ENCODE measurements at places on chromosomes 12 and 14. TPM values are rescaled to one million over a fixed set of nuclear protein-coding genes. Genes with fewer than 3 reads are reported as not detected.

CTSG gene
- total RNA-seq: not detected

FAM90A1 gene
- not detected for total RNA-seq

P2RX2 gene
- total RNA-seq: not detected

GLIPR1L1 gene
- total RNA-seq: not detected

OTOGL gene
- total RNA-seq: 0.73 TPM

PPP1R12A gene
- 80.8 TPM for total RNA-seq

TMTC1 gene
- 4.4 TPM for total RNA-seq

NANOG gene
- not detected for total RNA-seq

ACACB gene
- total RNA-seq: 10.1 TPM

DNA sequence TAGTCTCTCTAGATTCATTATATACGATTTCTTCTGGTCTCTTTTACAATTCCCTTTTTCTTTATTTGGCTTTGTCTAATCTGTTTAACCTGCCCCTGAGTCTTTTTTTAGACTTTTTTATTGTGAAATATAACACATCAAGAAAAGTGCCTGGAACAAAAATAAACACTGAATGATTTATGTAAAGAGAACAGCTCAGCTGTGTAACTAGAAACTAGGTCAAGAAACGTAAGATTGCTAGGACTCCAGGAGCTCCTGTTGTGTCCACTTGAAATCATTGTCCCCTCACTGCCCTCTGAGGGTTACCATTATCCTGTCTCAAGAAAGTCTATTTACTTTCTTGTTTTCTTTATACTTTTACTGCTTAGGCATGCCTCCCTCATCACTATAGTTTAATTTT, 23.1 kb downstream of the EXD2 start:
- no peak for DNase-seq

DNA sequence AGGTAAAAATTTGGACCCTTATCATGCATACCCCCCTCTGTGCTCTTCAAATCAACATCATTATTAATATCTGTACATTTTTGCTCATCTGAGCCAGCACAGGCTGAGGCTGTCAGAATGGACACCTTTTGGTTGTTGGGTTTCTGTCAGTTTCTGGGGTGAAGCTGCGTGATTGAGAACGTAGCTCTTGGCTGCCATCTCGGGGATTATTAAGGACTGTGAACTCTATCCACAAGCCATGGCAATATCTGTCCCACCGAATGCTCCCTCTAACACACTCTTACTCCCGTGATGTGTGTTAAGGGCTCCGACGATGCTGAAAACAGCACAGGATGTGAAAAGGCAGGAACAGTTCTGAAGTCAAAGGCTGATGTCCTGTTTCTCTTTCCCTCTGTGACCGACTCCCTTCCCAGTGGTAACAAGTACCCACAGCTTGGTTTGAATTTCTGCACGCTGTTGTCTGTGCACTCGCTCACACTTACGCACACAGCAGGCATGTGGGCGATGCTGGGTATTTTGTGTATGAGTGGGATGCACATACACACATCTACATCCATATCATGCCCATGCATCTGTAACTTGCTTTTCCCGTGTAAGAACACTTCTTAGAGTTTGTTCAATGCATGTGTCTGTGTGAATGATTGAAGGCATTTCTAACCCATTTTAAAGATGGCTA, 405.6 kb downstream of the TMEM121 start:
- DNase-seq: no peak

DNA sequence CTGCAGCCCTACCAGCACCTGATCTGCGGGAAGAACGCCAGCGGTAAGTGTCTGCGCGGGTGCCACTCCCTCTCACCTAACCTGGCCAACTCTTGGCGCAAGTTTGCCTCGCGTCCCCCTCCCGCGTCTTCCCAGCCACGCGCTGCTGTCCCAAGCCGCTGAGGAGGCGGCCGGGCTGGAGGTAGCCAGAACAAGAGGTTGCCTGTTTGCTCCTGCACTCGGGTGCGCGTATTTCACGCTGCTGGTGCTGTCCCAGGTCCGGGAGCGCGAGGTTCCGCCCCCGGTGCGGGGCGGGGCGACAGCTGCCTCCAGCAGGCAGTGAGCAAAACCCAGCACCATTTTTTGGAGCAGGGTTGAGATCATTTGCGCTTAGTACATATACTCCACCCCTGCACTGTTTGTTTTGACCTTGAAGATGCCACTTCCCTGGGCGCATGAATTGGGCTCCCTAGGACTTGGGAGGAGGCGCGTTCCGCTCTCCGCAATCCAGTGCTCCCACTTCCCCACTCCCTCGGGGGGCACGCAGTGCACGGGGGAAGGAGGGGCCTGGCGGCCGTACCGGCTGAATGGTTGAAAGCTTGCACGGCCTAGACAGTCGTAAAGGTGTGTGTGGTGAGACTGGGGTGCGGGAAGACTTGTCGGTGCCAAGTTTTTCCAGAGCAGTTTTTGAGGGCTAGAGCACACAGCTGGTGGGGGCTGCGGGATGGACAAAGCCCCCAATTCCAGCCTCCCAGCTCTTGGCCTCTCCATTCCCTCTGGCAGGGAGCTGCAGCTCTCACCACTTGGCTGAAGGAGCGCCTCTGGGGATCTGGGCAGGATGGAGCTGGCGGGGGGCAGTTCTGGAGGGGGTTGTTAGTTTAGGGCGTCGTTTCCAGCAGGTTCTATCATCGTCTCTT, 226.9 kb upstream of the CRY1 start:
- DNase-seq: peak; percentile 79

DNA sequence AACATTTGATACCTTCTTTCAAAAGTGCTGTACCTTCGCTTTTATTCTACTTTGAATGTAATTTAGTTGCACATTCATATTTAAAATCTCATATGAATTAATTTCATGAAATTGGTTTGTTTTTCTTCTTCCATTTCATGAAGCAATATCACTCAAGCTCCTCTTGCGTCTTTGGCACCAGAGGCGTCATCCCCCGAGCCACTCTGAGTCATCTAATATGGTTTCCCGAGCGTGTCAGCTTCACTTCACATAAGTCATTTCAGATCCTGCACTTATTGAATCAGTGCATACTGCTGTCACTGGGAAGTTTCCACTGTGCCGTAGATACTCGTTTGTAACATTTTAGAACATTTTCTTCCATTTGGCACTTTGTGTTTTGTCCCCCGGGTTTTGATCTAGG, 105.6 kb downstream of the SLC25A47 start:
- peak; percentile 63 for DNase-seq

DNA sequence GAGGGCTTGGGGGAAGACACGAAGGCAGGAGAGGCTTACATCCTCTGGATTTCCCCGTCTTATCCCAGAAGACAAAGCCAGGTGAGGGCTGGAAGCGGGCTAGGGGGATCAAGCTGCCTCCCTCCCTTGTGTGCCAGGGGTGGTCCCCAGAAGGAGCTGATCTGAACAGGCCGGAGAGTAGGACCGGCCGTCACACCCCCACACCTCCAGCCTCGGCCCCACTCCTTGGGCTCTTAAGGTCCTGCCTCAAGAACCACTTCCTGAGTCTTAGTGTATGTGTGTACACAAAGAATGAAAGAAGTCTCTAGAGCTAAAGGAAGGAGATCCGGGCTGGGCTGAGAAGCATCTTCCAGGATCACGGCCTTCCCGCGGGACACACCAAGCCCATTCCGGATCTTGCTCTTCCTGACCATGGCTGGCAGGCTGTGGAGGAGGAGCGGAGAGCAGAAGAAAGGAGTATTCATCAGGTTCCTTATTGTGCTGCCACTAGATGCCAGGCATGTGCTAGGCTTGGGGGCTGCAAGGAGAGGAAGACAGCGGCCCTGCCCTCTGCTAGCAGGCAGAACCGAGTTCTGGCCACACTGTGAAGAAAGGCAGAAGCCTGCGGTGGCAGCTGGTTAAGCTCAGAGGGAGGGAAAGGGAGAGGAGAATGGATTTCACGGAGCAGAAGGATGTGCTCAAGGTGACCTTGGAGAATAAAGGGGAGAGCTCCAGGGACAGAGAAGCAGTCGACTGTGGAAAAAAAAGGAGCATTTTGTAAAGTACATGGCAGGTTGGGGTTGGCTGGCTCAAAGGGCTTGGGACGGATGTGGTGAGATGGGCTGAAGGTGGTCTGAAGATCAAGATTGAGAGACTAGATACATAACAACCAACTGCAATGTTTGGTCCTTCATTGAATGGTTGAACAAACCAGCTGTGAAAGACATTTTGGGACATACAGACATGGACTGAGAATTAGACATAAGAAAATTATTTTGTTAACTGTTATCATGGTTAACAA, 1.3 kb upstream of the CD63 start:
- DNase-seq: no peak

- no peak for DNase-seq
Observed at GRCh38 chr12:31207799-31208465, 118.0 kb downstream of the SINHCAF start.

GRCh38 chr12:6236641-6236940, 36.4 kb downstream of the CD9 start:
- no peak for DNase-seq

DNA sequence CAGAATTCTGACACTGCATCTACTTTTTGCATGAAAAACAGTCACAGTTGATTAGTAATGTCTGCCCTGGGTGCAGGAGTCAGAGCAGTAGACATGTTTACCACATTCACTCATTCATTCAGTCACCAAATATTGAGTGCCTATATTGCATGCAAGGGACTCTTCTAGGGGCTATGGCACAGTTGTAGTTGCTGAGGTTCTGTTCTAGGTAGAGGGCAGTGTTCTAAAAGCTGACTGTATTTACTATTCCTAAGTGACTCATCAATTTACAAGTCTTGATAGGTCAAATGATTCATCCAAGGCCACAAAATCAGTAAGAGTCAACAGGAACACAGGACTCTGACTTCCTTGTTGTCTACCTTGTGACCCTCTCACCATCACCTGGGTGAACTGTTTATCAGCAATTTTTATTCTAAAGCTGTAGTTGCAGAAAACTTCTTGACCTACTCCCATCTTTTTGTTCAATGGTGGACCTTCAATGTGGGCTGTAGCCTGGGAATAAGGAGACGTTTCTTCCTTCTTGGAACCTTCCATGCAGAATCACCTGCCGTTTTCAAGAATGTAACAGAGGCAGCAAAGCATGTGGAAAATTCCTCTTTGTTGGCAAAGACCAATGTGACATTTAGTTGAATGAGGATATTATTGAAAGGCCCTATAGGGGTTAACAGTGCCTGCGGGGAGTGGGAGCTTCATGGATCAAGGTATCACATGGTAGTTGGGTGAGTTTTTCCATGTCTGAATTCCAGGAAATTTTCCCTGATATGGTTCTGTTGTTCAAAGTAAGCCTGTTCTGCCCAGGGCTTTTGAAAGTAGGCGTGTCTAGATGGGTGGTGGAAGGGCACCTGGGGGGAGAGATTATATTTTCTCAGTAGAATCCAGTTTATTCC, 223.2 kb downstream of the KTN1 start:
- no peak for DNase-seq

- DNase-seq: no peak
Observed at GRCh38 chr12:30573145-30573544, 122.5 kb downstream of the IPO8 start.

DNA sequence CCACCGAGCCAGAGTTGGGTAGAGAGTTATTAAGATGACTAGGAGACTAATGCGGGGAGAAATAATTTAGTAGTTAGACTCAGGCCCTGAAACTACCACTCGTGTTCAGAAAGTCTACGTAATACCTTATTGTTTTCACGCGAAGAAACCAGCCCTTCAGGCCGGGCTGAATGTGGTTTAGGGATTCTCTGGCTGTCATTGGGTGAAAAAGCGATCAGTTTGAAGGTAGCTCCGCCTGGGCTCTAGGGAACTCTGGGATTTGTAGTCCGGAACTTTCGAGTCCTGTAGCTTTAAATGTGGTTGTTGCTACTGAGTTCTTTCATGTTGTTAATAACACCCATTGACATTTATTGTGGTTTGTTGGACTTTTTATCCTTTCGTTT, 549 bp upstream of the WDR89 start:
- peak; percentile 96 for DNase-seq

DNA sequence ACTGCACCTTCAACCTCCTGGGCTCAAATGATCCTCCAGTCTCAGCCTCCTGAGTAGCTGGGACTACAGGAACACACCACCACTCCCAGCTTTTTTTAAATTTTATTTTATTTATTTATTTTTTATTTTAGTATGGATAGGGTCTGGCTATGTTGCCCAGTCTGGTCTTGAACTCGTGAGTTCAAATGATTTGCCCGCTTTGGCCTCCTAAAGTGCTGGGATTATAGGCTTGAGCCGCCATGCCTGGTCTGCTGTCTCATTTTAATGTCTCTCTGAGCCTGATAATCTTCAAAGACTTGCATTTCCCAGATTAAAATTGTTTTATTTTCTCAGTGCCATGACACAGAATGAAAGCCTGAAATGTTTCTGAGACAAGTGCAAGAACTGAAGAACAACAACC, 1.2 kb upstream of the INHBC start:
- DNase-seq: no peak

- peak; percentile 71 for DNase-seq
Observed at GRCh38 chr12:75591628-75592027, 80.2 kb upstream of the KRR1 start.

DNA sequence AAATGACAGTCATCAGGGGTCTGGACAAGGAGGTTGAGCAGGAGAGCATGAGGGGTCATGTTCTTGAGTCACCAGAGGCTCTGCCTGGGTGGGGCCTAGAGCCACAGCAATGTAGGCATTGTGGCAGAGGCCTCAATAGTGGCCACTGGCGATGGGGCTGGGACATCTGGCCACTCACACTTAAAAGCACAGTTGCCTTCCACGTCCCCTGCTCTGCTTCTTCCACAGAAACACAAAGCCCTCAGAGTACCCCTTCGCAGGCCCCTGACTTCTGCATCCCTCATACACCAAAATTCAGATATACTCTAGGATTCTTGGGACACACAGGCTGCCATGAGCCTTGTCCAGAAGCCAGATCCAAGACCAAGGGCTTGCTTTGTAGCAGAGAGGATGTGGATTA, 2.2 kb downstream of the SLC10A1 start:
- DNase-seq: no peak

- no peak for DNase-seq
Observed at GRCh38 chr14:56175773-56176172, 57.6 kb downstream of the PELI2 start.

- DNase-seq: no peak
Observed at GRCh38 chr12:120495186-120495730, 655 bp upstream of the DYNLL1 start.

DNA sequence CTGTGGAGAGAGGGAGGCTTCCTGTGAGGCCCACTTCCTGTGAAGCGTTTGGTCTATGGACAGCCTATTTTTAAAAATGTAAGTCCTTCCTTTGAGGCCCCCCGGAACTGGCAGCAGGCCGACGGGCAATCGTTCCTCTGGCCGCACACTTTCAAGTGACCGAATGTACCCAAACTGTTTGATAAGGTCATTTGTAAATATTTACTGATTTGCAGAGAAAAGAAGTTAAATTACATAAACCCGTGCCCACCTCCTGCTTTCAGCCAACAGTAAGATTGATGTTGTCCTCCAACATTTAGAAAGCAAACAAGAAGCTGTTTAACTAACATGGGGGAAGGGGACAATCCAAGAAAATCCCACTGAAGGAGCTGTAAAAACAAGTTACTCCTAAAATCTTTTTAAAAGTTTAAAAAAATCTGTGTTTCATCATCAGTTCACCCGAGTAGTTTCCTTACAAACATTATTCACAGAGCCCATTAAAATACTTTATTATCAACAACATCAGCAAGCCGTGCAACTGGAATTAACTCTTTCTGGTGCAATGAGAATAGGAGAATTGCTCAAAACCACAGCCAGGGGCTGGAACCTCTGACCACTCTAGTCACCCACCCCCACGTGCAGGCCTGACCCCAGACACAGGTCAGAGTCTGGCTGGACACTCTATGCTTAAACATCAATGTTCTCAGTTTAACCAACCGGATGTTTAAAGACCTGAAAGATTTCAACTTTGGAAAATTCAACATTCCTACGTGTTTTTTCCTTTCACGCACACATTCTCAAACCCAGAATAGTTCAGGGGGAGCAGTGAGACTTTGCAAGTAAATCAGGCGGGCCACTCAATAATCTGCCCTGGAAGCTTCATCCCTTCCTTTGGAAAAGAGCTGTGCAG, 65.3 kb downstream of the FOXN3 start:
- DNase-seq: no peak

All from A673 (cell line).